ENCODE measurements at places on chromosomes 1 and 21.

- DNase-seq, result no peak
Measured at GRCh38 chr1:222909586-222909985, 94.7 kb downstream of the DISP1 start.

DNA sequence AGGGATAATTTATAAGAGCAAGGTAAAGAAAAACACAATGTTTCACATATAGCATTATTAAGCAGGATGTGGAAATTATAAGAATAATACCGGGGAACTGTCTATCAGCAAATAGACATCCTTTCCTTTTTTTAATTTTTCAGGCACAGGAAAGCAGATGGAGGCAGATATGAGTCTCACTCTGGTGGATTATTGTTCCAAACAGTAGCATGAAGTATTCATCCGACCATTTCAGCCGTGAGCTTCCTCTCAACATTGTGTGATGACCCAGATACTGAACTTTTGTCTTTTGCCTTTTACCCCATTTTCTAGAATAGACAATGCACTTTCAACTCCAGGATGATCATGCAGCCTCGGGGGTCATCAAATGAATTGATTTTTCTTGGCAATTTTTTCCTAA lies 599.8 kb downstream of the ADGRL2 start:
- DNase-seq, result no peak

- DNase-seq, result no peak
Measured at GRCh38 chr1:101407505-101408211, 170.8 kb downstream of the S1PR1 start.

- no peak for DNase-seq
Measured at GRCh38 chr1:95084317-95085176, 11.8 kb upstream of the ALG14 start.

- DNase-seq, result peak; percentile 30
Measured at GRCh38 chr1:24486331-24487065, 16.1 kb upstream of the RCAN3 start.
